ENCODE measurements at places on chromosomes 4 and X.

DNA sequence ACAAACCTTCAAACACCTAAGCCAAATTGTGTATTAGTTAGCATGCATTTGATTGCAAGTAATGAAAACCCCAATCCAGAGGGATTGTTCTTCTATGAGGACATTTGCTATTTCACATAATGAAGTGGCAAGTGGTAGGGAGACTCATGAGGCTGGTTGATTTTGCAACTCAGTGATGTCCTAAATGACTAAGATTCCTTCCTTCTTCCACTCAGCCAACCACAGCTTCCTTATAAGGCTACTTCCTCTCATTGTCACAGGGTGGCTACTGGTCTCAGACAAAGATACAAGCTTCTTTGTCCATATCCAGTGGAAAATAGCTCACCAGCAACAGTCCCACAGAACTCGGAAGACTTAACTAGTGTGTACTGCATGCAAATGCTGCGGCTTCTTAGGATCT, 5.3 kb upstream of the OTC start:
- ATAC-seq = no peak

- ATAC-seq = no peak
Measured at GRCh38 chr4:178080312-178080711, 638.1 kb upstream of the AGA start.

DNA sequence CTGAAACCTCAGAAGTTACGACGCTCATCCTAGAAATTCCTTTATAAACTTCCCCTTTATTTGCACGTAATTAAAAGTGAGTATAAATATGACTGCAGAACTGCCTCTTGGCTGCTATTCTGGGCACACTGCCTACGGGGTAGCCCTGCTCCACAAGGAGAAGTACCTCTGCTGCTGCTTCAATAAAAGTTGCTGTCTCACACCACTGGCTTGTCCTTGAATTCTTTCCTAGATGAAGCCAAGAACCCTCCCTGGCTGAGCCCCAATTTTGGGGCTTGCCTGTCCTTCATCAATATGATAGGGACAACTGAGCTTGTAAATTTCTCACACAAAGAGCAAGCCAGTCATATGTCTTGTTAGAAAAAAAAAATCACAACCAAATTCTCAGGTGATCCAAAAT, 115.8 kb downstream of the VEGFC start:
- ATAC-seq = no peak

- no peak for ATAC-seq
Measured at GRCh38 chr4:6575503-6576240, 683 bp downstream of the MAN2B2 start.

DNA sequence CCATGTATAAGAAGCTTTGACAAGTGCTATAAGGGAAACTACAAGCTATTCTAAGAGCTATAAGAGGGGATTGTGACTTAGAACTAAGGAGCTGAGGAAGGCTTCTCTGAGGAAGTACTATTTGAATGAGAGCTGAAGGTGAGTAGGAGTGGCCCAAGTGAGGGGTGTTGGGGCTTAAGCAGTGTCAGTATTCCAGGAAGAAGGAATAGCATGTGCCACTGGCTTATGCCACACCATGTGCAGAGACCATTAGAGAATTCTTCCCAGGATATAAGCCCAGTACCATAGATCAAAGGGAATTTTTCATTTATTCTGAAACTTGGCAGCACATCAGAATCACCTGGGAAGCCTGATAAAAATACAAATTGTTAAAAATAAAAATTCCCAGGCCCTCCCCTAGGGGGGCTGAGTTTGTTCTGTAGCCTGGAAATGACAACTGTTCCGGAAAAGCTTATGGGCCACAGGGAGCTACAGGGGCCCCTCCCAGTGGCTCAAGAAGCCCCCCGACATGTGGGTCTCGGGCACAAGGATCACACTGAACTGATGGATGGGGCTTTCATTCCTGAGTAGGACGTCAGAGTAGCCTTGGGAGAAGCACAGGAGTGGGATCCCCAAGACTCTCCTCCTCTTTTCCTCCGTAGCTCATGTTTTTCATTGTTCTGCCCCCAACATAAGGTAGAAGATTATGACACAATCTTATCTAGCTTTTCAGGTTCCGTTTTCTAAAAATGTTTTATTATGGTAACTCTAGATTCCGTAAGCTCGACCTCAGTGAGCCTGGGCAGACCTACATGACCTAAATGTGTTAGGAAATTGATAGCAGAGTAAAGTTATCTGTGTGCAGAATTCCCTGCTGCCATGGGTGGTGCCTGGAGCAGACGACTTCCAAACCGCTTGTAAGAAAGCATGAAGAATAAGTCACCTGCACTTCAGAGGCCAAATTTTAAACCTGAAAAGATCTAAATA, 119.3 kb downstream of the AFF1 start:
- no peak for ATAC-seq

DNA sequence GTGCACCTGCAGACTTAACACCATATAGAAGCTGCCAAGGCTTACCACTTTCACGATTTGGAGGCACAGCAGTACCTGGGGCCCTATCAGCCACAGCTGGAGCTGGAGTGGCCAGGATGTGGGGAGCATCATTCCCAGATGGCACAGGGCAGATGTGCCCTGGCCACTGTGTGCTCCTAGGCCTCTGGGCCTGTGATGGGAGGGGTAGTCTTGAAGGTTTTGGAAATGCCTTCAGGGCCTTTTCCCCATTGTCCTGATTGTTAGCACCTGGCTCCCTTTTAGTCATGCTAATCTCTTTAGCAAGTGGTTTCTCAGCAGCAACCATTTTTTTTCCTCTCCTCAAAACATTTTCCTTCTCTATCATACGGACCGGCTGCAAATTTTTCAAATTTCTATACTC, 490.2 kb downstream of the RAB28 start:
- ATAC-seq = no peak

GRCh38 chr4:14562901-14563300, 439.4 kb upstream of the CPEB2 start:
- no peak for ATAC-seq

GRCh38 chr4:108685036-108685686, 34.8 kb downstream of the OSTC start:
- no peak for ATAC-seq

GRCh38 chr4:11525085-11525484, 96.4 kb upstream of the HS3ST1 start:
- no peak for ATAC-seq

GRCh38 chr4:2813446-2814405, 20.8 kb downstream of the SH3BP2 start:
- ATAC-seq = no peak

GRCh38 chrX:38656350-38656915, 95.1 kb downstream of the TSPAN7 start:
- ATAC-seq = no peak

GRCh38 chrX:15915959-15916703, 61.5 kb upstream of the AP1S2 start:
- ATAC-seq = no peak

DNA sequence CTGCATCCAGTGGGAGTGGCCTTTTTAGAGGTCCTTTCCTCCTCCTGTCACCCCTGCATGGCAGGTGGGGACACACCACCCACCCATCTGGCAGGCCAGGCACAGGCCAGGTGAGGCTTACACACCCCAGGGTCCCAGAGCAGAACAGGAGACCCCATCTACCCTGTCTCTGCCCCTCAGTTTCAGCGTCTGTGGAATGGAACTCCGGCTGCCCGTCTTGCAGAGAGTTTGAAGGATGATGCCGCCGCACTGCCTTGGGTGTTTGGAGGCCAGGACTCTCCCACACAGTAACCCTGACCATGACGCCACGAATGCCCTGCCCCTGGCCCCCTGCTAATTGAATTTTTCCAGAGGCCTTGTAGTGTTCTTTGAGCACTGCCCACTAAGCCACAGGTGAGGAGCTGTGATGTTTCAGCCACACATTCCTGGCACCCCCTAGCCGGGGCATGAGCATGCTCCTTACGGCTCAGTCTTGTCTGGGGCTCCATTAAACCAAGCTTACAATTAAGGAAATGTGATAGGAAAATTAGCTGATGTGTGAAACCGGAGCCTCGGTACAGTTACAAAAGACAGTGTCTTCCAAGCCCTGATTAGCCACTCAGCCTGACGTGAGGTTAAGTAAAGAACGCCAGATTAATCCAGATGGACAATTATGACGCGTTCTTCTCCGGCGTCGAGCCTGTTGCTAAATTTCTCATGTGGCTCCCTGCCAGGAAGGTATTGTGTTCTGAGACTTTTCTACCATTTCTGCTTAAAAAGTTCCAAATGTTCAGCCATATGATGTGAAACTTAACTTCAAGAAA, 39.3 kb downstream of the HMX1 start:
- ATAC-seq = no peak

DNA sequence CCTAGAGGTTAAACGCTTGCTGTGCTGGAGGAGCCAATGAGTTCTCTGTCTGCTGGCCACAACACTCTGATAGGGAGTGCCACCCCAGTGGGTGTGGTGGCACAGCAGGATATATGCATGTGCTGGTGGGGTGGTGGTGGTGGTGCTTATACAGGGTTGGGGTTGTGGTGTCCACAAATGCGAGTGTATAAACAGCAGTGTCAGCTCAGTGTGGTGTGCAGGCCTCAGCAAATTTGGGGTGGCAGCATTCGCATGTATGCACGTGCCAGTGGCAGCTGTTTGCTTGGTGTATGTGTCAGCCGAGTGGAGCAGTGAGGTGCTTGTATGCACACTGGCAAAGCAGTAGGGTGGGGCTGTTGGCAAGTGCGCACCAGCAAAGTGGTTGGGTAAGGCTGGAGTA, 157.4 kb downstream of the FAM47A start:
- ATAC-seq = no peak

GRCh38 chrX:81390237-81390636, 188.3 kb downstream of the SH3BGRL start:
- no peak for ATAC-seq

- ATAC-seq = no peak
Measured at GRCh38 chr4:169604131-169604900, 8.1 kb downstream of the NEK1 start.

GRCh38 chr4:99264927-99265326, 25.9 kb downstream of the ADH1A start:
- no peak for ATAC-seq

All from gastroesophageal sphincter (tissue), 4 donors.